Activated CD4-positive, CD25-positive, alpha-beta regulatory T cell treated with anti-CD3 and anti-CD28 coated beads, Interleukin-2, amount 50 U/mL, for 16 hours (primary cell): ENCODE measurements at places on chromosomes 16 and 17.

GRCh38 chr16:73231944-73232554 is 184.1 kb upstream of the ZFHX3 start:
- no peak for DNase-seq

DNA sequence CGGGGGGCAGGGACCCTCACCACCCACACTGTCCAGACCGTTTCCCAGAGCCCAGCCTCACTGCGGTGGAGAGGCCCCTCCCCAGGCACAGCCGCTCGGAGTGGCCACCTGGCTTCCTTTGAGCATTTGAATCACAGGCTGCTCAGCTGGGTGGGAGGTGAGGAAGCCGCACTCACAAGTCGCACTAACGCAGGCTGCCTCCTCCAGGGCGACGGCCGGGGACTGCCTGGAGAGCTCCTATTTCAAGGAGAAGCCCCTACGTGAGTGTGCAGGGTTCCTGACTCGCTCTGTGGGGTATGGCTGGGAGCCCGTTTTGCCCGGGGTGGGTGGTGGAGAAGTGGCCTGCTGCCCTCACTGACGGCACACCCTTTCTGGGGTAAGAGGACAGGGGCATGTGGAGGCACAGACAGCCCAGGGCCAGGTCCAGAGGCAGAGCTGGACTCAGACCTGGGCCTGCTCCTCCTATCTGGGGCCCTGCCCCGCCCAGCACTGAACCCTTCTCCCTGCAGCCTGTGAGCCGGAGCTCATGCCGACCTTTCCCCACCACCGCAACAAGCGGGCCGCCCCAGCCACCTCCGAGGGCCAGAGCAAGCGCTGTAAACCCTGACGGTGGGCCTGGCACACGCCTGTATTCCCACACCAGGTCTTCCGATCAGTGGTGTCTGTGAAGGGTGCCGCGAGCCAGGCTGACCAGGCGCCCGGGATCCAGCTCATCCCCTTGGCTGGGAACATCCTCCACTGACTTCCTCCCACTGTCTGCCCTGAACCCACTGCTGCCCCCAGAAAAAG is 6.2 kb downstream of the SPATA2L start:
- no peak for DNase-seq

- no peak for DNase-seq
Observed at GRCh38 chr16:5461141-5461540, 363.5 kb upstream of the EEF2KMT start.

GRCh38 chr17:27895123-27895895 is 2.1 kb upstream of the LYRM9 start:
- no peak for DNase-seq

- DNase-seq = no peak
Observed at GRCh38 chr17:1779571-1780131, 17.8 kb downstream of the SERPINF1 start.

GRCh38 chr16:30697264-30698138 is 1.5 kb upstream of the SRCAP start:
- DNase-seq = no peak

- no peak for DNase-seq
Observed at GRCh38 chr16:12470311-12471229, 333.1 kb downstream of the CPPED1 start.

DNA sequence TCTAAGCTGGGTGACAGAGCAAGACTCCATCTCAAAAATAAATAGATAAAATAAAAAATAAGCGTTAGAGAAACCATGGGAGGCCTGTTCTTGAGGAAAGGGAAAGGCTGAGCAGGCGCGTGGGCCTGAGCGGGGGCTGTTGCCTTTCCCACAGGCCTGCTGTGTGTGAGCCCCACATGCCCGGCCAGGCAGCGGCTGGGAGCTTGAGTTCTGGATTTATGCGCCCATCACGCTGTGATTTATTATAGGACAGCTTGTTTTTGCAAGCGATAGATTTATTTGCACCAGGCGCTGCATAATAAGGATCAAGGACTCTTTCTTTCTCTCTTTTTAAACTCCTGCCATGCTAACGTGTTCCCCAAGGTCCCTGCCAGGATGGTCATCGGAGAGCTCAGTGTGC is 14.8 kb upstream of the WFDC1 start:
- DNase-seq = no peak

- no peak for DNase-seq
Observed at GRCh38 chr16:73059779-73060615, 12.1 kb upstream of the ZFHX3 start.

- no peak for DNase-seq
Observed at GRCh38 chr16:27795992-27796614, 246.2 kb downstream of the KATNIP start.

DNA sequence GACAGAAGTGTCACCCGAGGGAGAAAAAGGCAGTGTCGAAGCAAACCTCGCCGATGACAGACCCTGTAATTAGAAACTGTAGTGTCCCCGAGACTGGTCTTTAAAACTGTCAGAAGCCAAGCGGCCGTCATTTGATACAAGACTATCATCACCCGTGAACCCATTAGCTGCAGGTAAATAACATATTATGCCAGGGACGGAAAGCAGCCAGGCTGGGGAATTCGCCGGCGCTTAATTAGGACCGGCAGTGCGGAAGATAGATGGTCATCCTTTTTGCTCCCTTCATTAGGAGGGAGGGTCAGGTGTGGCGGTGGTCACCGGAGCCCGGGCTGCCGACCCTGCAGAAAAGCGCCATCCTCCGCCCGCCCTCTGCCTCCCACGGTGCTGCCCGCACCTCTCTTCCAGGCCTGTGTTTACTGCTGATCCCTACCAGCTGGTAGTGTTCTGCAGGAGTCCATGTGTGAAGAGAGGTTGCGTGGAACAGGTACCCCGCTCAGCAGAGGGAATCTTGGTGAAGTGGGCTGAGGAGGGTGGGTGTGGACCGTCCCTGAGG is 109.4 kb upstream of the GSE1 start:
- DNase-seq = no peak
